ENCODE measurements at places on chromosomes 6 and 20. TPM values are rescaled to one million over a fixed set of nuclear protein-coding genes. Genes with fewer than 3 reads are reported as not detected.

The HLA-DQA1 gene
- total RNA-seq, result 13.7 TPM

GRCh38 chr6:168708984-168709383 is 268.0 kb downstream of the SMOC2 start:
- peaks cover 35% of the 10 kb centered on the region for H3K27me3 ChIP-seq
- H3K4me3 ChIP-seq, result no peak overlapping the region

DNA sequence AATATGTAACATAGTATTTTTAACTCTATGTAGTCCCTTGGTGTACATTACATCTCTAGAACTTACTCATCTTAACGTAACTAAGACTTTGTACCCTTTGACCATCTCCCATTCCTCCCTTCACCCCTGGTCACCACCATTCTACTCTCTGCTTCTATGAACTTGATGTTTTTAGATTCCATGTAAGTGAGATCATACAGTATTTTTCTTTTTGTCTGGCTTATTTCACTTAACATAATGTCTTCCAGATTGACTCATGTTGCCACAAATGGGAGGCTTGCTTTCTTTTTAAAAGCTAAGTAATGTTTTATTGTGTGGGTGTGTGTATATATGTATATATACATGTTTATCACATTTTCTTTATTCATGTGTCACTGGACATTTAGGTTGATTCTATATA is 55.8 kb downstream of the TMEM200A start:
- no peaks in the 10 kb centered on the region for H3K4me1 ChIP-seq
- no peak for DNase-seq
- no peaks in the 10 kb centered on the region for H3K36me3 ChIP-seq
- no peak overlapping the region for H3K4me3 ChIP-seq

DNA sequence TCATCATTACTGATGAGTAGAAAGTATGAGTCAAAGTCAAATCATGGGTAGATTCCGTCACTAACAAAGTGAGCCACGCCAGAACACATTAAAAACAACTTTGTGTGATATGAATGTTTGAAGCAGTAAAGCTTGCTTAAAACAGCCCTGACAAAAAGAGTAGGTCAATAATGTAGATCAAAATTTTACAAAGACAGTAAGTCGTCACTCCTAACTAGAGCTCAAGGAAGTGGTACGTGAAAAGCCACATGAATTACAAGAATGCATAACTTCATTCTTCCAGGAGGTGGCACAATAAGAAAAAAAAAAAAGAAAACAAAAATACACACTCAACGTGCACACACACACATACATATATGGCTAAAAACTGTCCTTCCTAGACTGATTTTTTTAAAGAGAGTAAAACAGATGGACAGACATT is 69.9 kb downstream of the HACE1 start:
- DNase-seq, result no peak
- peak overlapping the region; percentile 34 for H3K4me3 ChIP-seq
- peaks cover 18% of the 10 kb centered on the region for H3K4me1 ChIP-seq
- H3K27me3 ChIP-seq, result no peaks in the 10 kb centered on the region

The NKAIN4 gene
- not detected for total RNA-seq

The CRIP3 gene
- total RNA-seq, result 4.1 TPM

The CNR1 gene
- 1.1 TPM for total RNA-seq

- H3K27ac ChIP-seq, result peak overlapping the region; percentile 100
- peak overlapping the region; percentile 99 for H3K4me3 ChIP-seq
- H3K27me3 ChIP-seq, result no peaks in the 10 kb centered on the region
- peaks cover 37% of the 10 kb centered on the region for H3K4me1 ChIP-seq
- no peak for DNase-seq
These were observed 1.0 kb upstream of the SPATA2 start for GRCh38 chr20:49916146-49917002.

- DNase-seq, result no peak
- H3K36me3 ChIP-seq, result no peaks in the 10 kb centered on the region
- H3K4me3 ChIP-seq, result no peak overlapping the region
- no peaks in the 10 kb centered on the region for H3K27me3 ChIP-seq
- no peak overlapping the region for H3K27ac ChIP-seq
These were observed 40.2 kb upstream of the PXDC1 start for GRCh38 chr6:3791526-3792203.

DNA sequence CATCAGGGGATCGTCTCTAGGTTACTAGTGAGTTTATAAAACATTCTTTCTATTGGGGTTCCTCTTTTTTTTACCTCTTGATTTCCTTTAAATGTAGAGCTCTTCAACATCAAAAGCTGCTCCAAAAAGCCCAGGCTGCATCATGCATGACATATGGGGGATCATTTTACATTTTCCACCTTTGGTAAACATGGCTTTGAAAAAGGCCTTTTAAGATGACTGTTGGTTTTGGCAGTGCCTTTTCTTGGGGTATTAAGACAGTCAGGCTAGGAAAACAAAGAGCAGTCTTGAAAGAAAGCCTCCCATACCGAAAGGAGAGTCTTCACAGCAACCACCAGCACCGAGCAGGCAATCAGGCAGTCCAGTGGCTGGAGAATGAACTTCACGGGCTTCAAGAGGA is 73.2 kb downstream of the NPEPL1 start:
- DNase-seq, result no peak
- peaks cover 55% of the 10 kb centered on the region for H3K27me3 ChIP-seq
- H3K4me3 ChIP-seq, result no peak overlapping the region
- no peak overlapping the region for H3K27ac ChIP-seq
- H3K4me1 ChIP-seq, result no peaks in the 10 kb centered on the region

The GSTA1 gene
- not detected for total RNA-seq

- H3K27me3 ChIP-seq, result no peaks in the 10 kb centered on the region
- no peak overlapping the region for H3K4me3 ChIP-seq
- peaks cover 78% of the 10 kb centered on the region for H3K4me1 ChIP-seq
- H3K36me3 ChIP-seq, result peaks cover 12% of the 10 kb centered on the region
- DNase-seq, result no peak
These were observed 4.2 kb downstream of the ENTPD6 start for GRCh38 chr20:25199473-25200260.

DNA sequence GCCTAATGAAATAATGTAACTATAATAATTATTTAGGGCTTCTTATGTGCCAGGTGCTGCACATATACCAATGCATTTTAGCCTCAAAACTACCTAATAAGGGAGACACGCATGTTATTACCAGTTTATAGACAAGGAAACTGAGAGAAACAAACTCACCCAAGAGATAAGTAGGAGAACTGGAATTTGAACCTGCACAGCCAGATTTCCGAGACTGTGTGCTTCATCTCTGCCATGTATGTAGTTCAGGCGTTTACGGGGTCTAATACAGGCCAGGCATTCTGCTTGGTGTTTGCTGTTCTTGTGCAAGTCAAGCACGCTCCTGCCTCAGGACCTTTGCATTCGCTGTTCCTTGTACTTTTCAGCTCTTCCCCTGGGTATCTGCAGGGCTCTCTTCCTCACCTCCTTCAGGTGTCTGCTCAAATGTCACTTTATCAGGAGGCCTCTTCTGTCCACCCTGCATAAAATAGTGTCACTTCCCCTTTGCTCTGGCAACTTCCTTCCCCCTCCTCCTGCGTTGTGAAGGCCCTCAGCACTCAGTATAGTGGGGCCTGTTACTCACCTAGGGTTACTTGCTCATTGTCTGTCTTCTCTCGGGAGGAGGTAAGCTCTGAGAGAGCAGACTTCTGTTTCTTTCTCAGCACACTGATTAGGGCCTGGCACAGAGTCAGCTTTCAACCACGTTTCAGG is 6.1 kb upstream of the NSFL1C start:
- H3K27ac ChIP-seq, result no peak overlapping the region
- no peaks in the 10 kb centered on the region for H3K36me3 ChIP-seq
- H3K4me3 ChIP-seq, result no peak overlapping the region
- DNase-seq, result no peak

- DNase-seq, result no peak
- peaks cover 23% of the 10 kb centered on the region for H3K36me3 ChIP-seq
- no peaks in the 10 kb centered on the region for H3K27me3 ChIP-seq
- no peak overlapping the region for H3K4me3 ChIP-seq
- no peak overlapping the region for H3K27ac ChIP-seq
These were observed 411.8 kb downstream of the CDKAL1 start for GRCh38 chr6:20946022-20946421.

DNA sequence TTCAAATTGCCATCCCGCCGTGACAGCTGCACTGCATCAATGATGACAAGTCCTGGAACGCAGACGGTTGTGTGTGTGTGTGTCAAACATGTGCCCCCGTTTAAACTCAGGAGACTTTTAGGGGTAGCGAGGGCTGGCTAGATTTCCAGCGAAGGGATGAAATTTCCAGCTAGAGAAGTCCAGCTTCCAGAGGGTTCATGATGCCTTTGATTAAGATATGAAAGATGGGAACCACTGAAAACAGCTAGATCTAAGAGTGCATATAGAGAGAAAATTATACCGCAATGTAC is 644 bp downstream of the KIZ start:
- H3K27me3 ChIP-seq, result peaks cover 5% of the 10 kb centered on the region
- peaks cover 24% of the 10 kb centered on the region for H3K4me1 ChIP-seq
- H3K27ac ChIP-seq, result peak overlapping the region; percentile 85
- no peaks in the 10 kb centered on the region for H3K36me3 ChIP-seq

- H3K36me3 ChIP-seq, result peaks cover 28% of the 10 kb centered on the region
- peaks cover 17% of the 10 kb centered on the region for H3K4me1 ChIP-seq
- no peak overlapping the region for H3K27ac ChIP-seq
These were observed 62.4 kb downstream of the E2F3 start for GRCh38 chr6:20464041-20464440.

DNA sequence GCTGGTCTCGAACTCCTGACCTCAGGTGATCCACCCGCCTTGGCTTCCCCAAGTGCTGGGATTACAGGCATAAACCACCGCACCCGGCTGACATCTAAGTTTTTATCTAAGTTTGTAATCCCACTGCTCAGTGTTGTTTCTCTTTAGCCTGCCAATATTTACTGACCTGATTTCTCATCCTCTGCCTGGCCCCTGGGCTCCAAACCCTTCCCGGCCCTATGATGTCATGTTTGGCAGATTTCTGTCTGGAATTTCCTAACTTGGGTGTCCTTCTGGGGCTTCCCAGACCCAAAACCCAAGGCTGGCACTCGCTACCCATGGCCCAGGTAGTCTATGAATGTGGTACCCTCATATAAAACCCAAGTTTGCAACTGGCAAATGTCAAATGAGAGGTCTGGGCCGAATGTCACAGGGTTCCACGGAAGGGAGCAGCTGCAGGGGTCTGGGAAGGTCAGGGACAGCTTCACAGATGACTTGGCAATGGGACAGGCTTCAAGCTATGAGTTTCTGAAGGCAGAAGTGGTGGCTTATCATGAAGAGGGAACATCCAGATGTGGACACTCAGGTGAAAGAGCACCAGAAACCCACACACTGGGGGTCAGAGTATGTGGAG is 54.9 kb downstream of the TMEM170B start:
- H3K4me1 ChIP-seq, result no peaks in the 10 kb centered on the region
- peaks cover 18% of the 10 kb centered on the region for H3K27me3 ChIP-seq
- H3K27ac ChIP-seq, result no peak overlapping the region
- no peaks in the 10 kb centered on the region for H3K36me3 ChIP-seq
- no peak for DNase-seq

DNA sequence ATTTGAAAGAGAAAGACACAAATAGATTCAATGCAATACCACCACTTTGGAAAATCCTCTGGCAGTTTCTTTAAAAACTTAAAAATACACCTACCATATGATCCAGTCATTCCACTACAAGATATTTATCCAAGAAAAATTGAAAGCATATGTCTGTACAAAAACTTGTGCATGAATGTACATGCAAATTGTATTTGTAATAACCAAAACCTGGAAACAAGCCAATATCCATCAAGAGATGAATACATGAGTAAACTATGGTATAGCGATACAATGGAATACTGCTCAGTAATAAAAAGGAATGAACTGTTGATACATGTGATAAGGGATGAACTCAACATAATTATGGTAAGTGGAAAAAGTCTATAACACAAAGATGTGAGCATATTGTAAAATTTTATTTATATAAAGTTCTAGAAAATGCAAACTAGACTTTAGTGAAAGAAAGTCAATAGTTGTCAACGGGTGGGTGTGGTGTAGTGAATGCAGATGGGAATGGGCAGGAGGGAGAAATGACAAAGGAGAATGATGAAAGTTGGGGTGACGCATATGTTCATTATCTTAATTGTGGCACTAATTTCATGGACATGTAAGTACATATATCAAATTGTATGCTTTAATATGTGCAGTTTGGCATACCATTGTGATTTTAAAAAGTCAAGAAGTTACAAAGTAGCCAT is 347.5 kb downstream of the SAMD5 start:
- H3K4me1 ChIP-seq, result no peaks in the 10 kb centered on the region
- H3K4me3 ChIP-seq, result no peak overlapping the region
- DNase-seq, result no peak
- H3K36me3 ChIP-seq, result no peaks in the 10 kb centered on the region

DNA sequence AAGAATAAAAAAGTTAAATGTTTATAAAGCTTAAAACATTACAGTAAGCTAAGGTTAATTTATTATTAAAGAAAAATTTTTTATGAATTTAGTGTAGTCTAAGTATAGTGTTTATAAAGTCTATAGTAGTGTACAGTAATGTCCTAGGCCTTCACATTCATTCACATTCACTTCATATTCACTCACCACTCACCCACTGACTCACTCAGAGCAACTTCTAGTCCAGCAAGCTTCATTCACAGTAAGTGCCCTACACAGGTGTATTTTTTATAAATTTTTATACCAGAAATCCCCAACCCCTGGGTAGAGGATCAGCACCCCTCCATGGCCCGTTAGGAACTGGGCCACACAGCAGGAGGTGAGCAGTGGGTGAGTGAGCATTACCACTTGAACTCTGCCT is 24.3 kb upstream of the ADGRF1 start:
- DNase-seq, result no peak
- H3K36me3 ChIP-seq, result no peaks in the 10 kb centered on the region
- no peaks in the 10 kb centered on the region for H3K27me3 ChIP-seq
- no peak overlapping the region for H3K4me3 ChIP-seq
